Fibroblast of the aortic adventitia (primary cell): ENCODE measurements at places on chromosomes 1 and 21. TPM values are rescaled to one million over a fixed set of nuclear protein-coding genes. Genes with fewer than 3 reads are reported as not detected.

Gene LEMD1
- 0.36 TPM in 1 of 2 replicates, not detected in the other for total RNA-seq

Gene LPAR3
- 1.8 and 3.6 TPM in 2 replicates for total RNA-seq

Gene MROH7
- 0.27 TPM in 1 of 2 replicates, not detected in the other for total RNA-seq

Gene TMCO1
- 102 and 112 TPM in 2 replicates for total RNA-seq

Gene FAAH
- total RNA-seq, result 0.18 and 0.65 TPM in 2 replicates

Gene SLFNL1
- total RNA-seq, result 0.09 and 0.57 TPM in 2 replicates
